ENCODE measurements at places on chromosomes 2 and 18.

GRCh38 chr18:79396431-79397246, 909 bp downstream of the NFATC1 start:
- DNase-seq, result peak; percentile 58

DNA sequence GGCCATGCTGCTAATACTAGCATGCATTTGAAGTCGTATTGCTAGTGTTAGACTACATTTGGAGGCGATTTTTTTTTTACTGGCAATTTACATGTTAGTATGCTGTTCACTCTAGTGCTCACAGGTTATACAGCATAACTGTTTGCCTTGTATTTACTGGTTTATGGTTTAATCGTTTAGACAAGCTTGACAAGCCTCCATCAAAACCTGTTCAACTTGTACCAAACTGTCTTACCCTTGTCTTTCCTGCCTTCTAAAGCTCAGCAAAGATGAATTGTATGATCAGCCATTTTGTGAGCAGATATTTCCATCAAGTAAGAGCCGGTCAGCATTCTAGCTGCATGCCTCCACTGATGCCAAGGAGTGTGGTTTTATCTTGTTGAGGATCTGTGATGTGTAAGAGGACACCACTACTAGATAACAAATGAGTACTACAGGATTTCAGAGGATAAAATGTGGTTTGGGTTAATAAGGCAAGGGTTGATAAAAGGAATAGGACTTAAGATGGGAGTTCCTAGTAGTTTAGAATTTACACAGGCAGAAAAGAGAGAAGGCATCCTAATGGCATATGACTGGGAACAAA, 68.4 kb upstream of the ITM2C start:
- DNase-seq, result peak; percentile 89

DNA sequence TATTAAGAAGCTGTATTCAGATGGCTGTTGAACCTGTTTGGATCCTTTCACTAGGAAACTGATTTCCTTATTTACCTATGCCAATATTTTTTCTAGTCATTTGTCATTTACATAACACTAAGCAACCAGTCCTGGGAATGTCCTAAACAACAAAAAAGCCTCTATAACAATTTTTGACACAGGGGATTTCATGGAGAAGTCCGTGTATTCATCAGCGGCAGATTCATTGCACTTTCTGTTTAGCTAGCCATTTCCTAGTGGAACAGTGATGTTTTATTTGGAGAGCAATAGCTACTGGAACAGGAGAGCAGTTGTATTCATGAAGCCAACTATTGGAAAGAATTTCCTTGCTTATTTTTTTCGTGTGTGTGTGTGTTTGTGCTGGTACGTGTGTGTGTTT, 604.3 kb upstream of the POU3F3 start:
- DNase-seq, result no peak

GRCh38 chr2:238397356-238397755, 29.4 kb upstream of the ASB1 start:
- DNase-seq, result no peak

DNA sequence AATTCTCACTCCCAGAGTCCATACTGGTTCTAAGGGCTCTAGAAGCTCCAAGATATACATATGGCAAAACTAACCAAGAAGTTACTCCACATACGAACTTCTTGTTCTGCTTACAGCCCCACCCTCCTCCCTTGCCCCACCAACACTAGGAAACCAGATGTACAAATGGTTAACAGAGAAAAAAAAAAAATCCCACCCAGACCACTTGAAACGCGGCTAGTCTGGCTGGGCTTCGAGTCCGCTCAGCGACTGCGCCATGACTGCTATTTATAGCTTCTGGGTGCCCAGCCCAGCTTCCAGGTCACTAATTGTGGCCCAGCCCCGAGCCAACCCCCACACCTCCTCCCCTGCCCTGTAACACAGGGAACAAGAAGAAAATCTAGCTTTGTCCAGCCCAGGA, 47.0 kb upstream of the IHH start:
- no peak for DNase-seq

- DNase-seq, result no peak
Observed at GRCh38 chr2:6074089-6074643, 382.0 kb downstream of the SOX11 start.

GRCh38 chr2:175889701-175890302, 112.3 kb downstream of the LNPK start:
- DNase-seq, result no peak

DNA sequence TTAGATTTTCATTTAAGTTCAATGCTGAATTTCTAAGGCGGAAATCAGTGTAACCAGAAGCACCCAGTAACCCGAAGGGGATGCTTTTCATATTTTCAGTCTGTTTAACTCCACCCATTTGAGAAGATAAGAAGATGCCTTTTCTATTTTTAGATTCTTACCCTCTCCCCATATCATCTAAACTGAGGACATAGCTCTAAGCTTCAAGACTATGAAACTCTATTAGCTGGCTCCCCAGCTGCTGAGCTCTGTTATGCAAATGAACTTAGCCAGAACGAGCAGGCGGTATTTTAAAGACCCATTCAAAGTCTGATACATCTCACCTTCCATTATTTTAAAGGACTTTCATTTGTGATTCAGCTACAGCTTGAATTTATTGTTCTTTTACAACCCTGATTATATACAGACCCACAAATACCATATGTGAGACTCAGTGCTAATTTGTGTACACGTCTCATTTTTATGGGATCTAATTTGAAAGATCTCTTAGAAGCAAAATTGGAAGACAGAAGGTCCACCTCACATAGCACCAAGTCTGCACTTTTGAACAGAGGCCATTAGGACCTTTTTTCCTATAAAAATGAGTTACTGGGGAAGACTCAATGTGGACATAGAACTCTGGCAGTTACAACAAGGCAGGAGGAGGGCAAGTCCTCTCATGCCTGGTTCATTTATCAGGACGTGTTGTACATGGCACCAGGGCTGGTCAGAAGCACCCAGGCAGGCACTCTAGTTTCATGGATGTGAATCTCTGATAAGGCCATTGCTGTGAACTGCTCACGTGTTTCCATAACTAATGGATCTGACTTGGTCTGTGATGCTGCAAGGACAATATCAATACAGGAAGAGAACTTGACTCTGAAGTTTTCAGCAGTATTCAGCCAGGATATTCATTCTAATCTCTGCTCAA, 16.3 kb downstream of the CDC42EP3 start:
- DNase-seq, result peak; percentile 72

- DNase-seq, result peak; percentile 21
Observed at GRCh38 chr2:74072565-74072964, 75.1 kb downstream of the BOLA3 start.

DNA sequence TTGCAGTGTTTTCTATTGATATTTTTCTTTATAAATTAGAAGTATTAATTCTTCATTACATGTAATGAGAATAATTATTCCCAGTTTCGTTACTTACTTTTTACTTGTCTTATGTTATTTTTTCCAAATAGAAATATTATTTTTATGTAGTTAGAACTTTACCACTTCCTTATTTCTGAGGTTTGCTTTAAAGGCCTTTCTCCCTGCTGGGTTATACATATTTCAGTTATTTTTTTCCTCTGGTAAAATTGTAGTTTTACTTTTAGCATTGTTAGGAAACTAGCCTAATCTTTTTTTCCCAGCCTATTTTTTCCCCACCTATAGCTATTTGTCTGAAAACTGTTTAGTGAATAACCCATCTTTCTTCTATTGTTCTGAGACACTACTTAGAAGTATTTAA, 17.1 kb downstream of the RNF144A start:
- no peak for DNase-seq

- no peak for DNase-seq
Observed at GRCh38 chr18:3391704-3392466, 58.1 kb upstream of the TGIF1 start.

GRCh38 chr2:163207693-163208370, 369.3 kb upstream of the KCNH7 start:
- no peak for DNase-seq

DNA sequence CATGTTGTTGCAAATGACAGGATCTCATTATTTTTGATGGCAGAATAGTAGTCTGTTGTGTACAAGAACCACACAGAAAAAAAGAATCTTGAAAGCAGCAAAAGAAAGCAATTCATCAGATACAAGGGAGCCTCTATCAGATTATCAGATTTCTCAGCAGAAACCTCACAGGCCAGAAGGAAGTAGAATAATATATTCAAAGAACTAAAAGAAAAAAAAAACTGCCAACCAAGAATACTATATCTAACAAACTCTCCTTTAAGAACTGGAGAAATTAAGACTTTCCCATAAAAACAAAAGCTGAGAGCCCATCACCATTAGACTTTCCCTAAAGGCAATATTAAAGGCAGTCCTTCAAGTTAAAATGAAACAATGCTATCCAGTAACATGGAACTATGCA, 15.4 kb downstream of the SULT1C4 start:
- no peak for DNase-seq

GRCh38 chr2:138016351-138017087, 52.2 kb downstream of the HNMT start:
- DNase-seq, result no peak

DNA sequence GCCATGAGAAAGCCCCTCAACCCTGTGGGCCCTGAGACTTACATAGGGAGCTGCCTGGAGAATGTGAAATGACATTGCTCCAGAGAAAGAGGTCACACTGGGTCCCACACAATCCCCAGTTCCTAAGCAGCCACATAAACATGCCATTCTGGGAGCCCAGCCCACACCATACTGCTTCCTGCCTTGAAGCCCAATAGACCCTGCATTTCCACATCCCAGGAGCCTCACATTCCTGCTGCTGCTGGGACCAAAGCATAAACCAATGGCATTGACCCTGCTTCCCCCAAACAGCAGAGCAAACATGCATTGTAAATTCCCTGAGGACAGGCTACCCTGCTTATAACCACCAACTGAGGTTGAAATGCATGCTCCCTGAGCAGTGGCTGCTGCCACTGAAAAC, 1117.6 kb upstream of the SLC39A10 start:
- DNase-seq, result no peak

DNA sequence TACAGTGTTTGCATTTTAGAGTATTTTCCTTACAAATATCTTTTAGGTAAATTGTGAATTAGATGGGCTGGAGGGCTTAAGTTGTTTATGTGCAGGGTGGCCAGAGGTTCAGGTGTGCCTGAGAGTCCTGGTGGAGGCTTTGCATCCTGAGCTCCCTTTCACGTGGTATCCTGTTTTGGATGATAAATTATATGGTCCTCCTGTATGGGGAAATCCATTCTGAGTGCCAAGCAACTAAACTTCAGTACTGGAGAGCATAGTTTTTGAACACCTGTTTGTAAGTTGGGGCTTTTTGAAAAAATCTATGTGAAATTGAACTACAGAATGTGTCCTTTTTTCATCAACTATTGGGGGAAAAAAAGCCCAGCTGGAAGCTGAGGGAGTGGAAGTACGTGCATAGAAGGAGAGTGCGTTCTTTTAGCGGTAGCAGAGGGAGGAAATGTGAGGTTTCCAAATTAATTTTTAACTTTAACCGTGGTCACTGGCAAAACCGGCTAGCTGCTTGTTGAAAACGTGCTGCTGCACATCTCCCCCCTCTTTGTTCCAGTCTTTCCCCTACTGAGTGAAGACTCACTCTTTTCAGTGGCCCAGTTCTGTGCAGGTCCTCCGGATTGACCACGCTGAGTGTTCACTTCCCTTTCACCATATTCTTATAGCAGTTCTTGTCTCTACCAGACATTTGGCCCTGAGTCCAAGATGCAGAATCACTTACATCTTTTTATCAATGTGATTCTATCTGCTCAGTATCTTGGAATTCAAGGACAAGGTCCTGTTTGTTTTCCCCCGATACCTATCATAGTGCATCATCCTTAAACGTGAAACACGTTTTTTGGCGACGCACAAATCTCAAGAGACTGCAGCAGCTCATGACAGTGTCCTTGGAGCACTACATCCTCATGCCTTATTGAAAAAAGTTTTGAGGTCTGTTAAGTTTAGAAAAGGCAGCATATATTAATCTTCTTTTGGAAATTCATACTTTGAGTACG, 15.3 kb downstream of the CNOT11 start:
- DNase-seq, result no peak

GRCh38 chr18:8932866-8933265, 169.6 kb upstream of the NDUFV2 start:
- DNase-seq, result no peak

DNA sequence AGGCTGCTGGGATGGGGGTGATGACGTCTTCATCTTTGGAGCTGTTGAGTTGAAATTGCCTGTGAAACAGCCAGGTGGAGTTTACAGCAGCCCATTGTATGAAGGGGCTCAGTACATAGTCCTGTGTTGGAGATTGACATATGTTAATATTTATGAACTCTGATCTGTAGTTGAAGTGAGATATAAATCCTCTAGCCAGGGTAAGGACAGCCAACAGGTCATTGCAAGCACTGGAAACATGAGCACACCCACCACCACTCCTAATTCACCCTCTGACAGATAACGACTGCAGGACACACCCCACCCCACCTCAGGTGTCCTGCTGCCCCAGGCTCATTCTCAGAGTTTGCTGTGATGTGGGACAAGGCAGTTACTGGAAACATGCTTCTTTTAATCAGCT, 112.4 kb upstream of the TRIB2 start:
- DNase-seq, result no peak

GRCh38 chr2:174145827-174146226, 102.5 kb downstream of the OLA1 start:
- peak; percentile 69 for DNase-seq

- DNase-seq, result no peak
Observed at GRCh38 chr2:67876176-67876575, 186.6 kb downstream of the C1D start.

DNA sequence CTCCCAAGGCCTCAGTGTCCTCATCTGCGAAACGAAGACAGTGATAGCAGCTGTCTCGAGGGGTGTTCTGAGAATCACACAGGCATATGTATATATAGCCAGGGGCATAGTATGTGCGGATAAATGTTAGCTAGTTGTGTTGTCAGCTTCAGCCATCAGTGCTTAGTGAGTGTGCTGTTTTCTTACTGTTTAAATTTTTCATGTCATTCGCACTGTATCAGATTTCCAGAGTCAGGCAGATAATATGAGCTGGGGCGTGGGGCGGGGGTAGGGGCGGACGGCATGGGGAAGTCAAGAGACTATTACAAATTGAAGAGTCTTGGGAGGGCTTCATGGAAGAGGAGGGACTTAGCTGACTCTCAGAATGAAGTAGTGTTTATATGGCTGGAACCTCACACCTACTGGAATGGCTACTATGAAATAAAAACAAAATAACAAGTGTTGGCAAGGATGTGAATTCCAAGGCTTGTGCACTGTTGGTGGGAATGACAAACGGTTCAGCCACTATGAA, 7.0 kb downstream of the TRAPPC12 start:
- DNase-seq, result no peak

DNA sequence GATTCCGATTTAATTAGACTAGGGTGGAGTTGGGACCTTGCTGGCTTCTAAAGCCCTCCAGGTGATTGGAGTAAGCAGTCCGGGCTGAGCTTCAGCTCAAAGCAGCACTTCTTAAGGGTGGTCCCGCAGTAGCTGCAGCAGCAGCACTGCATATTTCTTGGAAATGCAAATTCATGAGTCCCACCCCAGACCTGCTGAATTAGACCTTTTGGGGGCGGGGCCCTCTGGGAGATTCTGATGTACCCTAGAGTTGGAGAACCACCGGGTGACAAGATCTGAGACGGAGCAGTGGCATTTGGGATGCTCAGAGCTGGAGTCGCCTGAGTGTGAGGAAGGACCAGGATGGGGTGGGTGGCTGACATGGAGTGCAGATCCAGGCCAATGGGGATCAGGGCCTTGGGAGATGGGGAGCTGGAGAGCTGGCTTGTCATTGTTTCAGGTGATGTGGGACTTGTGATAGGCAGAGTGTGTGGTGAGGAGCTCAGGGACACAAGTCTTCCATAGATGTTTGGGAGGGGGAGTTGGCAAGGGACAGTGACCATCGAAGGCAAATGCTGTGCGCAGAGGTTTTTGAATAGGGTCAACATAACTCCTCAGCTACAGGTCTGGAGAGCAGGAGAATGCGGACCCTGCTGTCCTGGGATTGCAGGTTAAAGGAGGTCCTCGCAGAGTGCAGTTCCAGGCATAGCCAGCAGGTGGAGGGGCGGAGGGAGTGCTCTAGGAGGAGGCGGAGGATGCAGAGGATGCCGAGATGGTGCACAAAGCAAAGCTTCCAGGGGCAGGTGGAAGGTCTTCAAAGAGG, 130.9 kb upstream of the RAB12 start:
- DNase-seq, result peak; percentile 53
